ENCODE measurements at places on chromosomes 12 and 14. TPM values are rescaled to one million over a fixed set of nuclear protein-coding genes. Genes with fewer than 3 reads are reported as not detected.

MYL2 gene
- total RNA-seq: 1.4 TPM

SCYL2 gene
- total RNA-seq: 98.4 TPM

SYNJ2BP gene
- total RNA-seq: 20.3 TPM

NDUFB1 gene
- total RNA-seq: 266 TPM

CCDC197 gene
- not detected for total RNA-seq

NTN4 gene
- 9.9 TPM for total RNA-seq

COX8C gene
- not detected for total RNA-seq

GPD1 gene
- 0.29 TPM for total RNA-seq

OTOGL gene
- 0.67 TPM for total RNA-seq

TAS2R19 gene
- 1.3 TPM for total RNA-seq

TSPAN19 gene
- not detected for total RNA-seq

COX14 gene
- 49.7 TPM for total RNA-seq

CLBA1 gene
- total RNA-seq: 9.9 TPM

CLEC9A gene
- total RNA-seq: not detected

SLC17A8 gene
- total RNA-seq: not detected

All from A172 (cell line).